Activated T-cell treated with anti-CD3 and anti-CD28 coated beads for 1 hour (primary cell): ENCODE measurements at places on chromosomes 16 and 17.

- no peak for DNase-seq
Observed at GRCh38 chr17:39115135-39115534, 36.3 kb downstream of the PLXDC1 start.

- DNase-seq, result no peak
Observed at GRCh38 chr17:60496041-60496440, 30.0 kb downstream of the APPBP2 start.

DNA sequence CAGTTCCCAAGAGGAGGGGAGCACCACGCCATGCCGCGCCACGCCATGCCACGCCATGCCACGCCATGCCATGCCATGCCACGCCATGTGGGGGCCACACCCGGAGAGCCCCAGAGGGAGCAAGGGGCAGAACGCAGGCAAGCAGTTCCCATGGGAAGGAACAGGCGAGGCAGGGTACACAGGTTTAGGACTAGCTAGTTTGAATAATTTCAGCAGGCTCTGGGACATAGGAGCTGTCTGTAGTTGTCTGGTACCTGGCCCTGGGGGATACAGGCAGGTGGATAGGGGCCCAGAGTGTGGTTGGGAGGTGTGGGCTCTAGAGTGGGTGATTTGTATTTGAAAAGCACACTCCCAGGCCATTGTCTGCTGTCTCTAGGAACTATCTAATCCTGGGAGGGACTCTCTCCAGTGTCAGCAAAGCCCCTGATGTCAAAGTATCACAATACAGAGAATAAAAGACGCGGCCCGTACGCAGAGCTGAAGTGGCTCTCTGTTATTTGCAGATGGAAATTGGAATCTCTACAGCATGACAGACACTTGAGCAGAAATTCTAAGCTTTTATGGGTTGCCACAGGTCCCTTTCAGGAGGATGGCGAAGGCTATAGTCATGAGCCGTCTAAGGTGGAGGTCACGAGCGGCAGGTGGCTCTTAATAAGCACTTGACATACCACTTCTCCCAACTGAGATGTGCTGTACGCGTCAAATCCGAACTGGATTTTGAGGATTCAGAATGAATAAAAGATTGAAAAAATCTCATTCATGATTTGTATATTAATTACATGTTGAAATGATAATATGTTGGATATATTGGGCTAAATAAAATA lies 220.8 kb upstream of the TNRC6C start:
- DNase-seq, result no peak

DNA sequence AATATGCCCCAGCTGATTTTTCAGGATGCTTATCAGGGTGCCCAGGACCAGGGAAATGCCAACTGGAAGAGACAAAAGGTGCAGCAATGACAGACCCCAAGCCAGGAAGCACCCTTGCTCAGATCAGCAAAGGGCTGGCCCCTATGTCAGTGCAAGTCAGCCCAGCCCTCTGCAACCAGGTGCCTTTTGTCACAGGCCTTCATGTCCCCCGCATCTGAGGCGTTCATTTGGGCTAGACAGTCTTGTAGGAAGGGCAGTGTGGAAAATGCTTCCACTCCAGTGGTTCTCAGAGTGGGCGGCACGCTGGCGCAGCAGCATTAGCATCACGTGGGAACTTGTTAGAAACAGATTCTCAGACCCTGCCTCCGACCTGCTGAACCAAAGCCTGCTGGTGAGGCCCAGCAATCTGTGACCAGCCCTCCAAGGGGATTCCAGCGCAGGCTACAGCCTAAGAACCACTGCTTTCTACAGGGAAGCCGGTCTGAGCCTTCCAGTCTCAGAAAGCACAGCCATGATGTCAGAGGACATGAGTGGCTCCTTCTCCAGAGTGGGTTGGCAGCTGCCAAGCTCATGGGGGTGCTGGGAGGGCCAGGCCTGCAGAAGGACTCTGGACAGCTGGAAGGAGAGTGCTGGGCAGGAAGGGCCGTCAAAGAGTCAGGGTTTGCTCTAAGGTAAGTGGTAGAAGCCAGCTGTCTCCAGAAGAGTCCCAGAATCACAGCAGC lies 13.1 kb downstream of the SLC47A2 start:
- no peak for DNase-seq

GRCh38 chr17:81487487-81488275 lies 24.9 kb downstream of the ACTG1 start:
- DNase-seq, result peak; percentile 79

DNA sequence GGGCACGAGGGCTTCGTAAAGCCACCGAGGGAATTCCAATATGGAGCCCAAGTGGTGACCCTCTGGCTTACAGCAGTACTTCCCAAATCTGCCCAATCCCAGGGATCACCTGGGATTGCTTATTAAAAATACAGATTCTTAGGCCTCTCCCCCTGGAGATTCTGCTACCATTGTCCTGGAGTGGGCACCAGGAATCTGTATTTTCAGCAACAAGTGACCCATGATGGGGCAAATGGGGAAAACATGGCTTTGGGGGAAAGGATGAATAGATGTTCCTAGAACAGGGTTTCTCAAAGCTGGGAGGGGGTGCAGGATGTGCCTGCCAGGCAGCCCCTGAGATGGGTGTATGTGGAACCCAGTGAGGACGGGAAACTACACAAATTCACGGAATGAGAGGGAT lies 40.6 kb downstream of the EMP2 start:
- DNase-seq, result no peak

- DNase-seq, result no peak
Observed at GRCh38 chr17:73690676-73691075, 46.4 kb upstream of the SDK2 start.

- DNase-seq, result no peak
Observed at GRCh38 chr16:27951489-27952120, 111.9 kb downstream of the GSG1L start.

- no peak for DNase-seq
Observed at GRCh38 chr17:55458978-55459377, 37.3 kb upstream of the MMD start.

DNA sequence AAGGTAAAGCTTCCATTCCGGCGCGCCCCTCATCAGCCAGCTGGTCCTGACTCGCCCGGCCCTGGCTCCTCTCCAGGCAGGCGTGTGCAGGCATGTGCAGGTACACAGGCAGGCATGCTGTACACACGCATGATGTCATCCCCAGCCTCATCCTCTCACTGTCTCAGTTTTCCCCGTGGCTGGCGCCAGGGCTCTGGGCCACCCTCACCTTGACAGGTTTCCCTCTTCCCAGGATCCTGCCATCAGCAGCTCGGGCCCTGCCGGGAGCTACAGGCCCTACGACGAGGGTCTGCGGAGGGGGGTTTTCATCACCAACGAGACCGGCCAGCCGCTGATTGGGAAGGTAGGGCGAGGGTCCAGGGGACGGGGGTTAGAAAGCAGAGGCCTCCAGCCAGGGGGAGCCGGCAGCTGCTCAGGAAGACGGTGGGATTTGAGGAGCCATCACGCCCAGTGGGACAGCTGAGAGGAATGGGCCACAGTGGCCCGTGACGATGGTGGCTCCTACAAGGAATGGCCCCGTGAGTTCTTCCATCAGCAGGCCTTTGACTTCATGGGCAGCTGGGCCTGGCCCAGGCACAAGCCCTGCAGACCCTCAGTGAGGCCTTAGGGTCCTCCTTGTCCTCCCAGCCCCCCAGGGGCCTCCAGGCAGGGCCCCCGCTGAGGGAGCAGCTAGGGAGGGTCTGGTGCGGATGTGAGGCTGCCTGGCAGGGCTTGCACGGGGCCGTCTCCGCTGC lies 8.5 kb downstream of the GAA start:
- no peak for DNase-seq

DNA sequence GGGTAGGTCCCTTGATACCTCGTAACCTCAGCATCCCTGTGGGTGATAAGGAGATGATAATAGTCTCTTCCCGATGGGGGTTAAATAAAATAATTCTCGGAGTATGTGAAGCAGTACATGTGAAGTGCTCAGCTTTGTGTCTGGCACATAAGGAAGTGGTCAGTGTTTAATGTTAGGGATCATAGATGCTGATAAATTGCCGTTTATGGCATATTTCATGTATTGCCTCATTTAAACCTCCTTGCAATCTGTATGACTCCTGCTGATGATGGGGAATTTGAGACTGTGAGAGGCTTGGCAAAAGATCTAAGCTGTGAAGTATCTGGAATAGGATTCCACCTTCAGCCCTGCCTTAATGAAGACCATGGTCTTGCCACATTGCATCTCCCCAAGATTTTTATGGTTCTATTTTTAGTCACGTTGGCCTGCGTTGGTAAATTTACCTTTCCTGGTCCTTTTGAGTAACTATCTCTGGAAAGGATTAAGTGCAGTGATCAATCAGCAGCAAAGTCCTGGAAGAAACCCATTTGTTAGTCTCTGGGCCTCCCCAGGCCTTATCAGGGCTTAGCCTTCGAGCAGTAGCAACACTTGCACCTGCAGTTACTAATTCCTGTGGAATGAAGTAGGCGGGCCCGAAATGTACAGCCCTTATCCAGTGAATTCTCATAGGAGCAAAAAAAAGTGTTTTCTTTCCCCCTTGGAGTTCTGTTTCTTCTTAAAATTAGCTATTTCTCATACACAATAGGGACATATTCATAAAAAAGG lies 144.9 kb downstream of the WWOX start:
- no peak for DNase-seq

DNA sequence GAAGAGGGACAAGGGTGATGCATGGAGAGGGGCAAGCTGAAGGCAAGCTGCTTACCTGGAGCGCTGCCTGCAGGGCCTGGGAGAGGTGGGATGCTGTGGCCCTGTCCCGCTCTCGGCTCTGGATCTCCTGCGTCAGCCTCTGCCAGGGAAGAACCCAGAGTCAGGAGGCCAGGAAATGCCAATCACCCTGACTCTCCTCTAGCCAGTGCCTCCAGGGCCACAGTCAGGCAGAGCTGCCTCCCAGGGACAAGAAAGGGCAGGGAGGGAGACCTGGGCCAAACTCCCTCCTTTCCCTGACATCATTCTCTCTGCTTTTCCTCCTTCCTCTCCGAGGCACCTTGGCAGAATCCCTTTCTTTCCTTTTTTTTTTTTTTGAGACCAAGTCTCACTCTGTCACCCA lies 11.3 kb downstream of the CDK3 start:
- DNase-seq, result no peak

DNA sequence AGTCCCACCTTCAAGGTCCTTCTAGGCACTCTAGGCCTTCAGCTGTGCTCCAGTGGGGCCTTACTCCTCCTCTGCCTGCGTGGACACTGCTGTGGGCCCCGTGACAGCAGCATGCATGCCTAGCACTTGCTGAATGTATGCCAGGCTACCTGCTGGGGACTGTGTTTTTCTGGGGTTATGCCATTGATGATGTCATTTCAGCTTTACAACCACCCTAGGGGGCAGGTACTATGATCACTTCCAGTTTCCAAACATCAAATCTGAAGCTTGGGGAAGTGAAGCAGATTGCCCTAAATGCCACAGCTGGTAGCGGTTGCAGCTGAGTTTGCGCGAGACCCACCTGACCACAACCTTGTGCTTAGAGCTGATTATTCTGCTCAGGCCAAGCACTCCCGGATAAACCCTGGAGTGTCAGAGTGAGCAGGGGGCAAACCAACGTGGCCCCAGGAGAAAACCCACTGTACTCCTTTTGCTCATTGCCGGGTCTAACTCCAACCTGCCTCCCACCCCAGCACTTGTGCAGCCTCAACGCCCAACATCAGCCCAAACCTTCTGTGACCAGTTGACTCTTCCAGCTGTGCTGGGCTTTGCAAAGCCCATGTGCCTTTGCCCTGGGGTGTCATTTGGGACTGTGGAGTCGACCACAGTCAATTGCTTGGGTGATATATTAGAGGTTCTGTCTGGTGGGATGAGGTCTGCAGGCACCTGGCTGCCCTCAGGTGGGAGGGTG lies 168.4 kb downstream of the ENGASE start:
- DNase-seq, result no peak

DNA sequence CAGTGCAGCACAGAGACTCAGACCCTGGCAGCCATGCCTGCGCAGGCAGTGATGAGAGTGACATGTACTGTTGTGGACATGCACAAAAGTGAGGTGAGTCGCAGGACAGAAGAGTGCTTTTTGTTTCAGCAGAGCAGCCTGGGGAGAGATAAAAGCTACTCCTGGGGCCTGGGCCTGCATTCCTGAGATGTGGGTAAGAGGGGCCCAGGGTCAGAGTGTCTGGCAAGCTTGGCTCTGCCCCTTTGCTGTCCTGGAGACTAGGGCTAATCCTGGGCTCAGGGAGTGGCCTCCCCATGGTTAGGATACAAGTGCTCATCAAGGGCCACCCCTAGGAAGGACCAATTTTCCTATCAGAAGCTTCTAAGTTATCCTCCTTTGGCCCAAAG lies 4.8 kb upstream of the ERBB2 start:
- DNase-seq, result no peak

GRCh38 chr16:73956587-73957494 lies 339.8 kb upstream of the PSMD7 start:
- DNase-seq, result no peak

DNA sequence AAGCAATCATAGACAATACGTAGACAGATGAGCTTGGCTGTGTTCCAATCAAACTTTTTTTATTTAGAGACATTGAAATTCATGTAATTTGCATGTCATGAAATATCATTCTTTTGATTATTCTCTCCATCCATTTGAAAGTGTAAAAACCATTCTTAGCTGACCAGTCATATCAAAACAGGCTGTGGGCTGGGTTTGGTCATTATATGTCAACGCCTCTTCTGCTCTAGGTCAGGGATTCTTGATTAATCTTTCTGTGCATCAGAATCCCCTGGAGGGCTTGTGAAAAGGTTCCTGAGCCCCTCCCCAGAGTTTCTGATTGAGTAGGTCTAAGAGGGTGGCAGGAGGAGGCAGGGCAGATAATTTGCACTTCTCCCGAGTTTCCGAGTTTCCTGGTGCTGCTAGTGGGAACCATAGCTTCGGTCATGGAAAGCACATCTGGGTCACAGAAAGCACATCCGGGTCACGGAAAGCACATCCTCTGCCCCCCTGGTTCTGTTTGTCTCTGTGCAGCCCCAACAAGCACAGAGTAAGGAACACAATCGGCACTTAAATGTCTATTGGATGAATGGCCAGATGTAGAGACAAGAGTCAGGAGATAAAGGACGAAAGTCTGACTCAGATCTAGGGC lies 16.4 kb downstream of the PIMREG start:
- no peak for DNase-seq

- no peak for DNase-seq
Observed at GRCh38 chr16:21603928-21604327, 4.6 kb downstream of the METTL9 start.

DNA sequence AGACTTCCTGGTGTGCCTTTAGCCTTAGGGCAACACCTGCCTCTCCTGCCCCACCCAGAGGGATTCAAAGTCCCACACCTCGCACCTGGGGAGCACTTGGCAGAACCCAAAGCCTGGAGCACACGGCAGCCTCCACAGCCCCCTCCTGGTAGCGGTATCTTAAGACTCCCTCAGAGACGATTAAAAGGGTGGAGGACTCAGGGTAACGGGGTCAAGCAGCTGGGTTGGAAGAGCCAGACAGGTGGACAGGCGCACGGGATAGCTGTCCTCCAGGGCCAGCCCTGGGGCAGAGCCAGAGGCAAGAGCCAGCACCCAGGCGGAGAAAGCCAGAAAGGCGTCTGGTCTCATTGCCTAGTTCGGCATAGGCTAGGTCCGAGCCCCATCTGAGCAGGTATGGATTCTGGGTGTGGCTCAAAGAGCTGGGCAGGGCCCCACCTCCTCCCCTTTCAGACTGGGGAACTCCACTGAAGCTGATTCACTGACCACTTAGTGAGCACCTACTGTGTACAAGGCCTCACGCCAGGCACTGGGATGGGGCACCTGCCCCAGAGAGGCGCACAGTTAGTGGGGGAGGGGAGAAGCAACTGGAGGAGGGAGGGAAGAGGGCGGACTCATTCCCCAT lies 55.0 kb upstream of the MEAK7 start:
- DNase-seq, result no peak

GRCh38 chr17:61737820-61738219 lies 125.5 kb downstream of the BRIP1 start:
- DNase-seq, result no peak

- no peak for DNase-seq
Observed at GRCh38 chr16:89563639-89564392, 3.3 kb downstream of the RPL13 start.
